A673 (cell line): ENCODE measurements at places on chromosomes 5 and 9. TPM values are rescaled to one million over a fixed set of nuclear protein-coding genes. Genes with fewer than 3 reads are reported as not detected.

Gene IRX1
- not detected in 2 replicates for total RNA-seq

- DNase-seq = no peak
Measured at GRCh38 chr5:134833340-134834032, 12.3 kb upstream of the C5orf24 start.

DNA sequence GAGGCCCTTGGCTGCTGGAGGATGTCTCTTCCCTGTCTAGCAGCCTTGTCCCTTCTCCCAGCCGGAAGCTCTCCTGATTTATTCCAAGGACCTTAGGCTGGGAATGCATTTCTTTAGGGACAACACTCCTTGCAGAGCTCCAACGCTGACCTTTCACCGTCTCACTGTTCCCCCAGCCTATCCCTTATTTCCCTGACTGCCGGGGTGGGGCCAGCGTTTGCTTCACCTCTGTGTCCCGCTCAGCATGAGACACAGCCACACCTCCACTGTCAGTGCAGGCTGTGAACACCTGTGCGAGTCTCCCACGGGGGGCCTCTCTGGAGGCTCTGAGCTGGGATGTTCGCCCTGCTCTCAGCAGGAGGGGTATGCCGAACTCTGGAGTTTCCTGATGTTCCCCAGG lies 106.2 kb upstream of the FCN2 start:
- DNase-seq = no peak

DNA sequence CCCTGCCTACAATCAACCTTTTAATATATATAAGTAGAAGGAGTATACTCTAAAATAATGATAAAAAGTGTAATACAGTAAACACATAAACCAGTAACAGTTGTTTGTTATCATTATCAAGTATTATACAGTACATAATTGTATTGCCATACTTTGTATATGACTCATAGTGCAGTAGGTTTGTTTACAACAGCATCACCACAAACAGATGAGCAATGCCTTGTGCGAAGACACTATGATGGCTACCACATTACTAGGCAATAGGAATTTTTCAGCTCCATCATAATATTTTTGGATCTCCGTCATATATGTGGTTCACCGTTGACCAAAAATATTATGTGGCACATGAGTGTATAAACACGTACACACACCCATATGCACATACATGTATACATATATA lies 69.7 kb upstream of the APC start:
- DNase-seq = no peak

DNA sequence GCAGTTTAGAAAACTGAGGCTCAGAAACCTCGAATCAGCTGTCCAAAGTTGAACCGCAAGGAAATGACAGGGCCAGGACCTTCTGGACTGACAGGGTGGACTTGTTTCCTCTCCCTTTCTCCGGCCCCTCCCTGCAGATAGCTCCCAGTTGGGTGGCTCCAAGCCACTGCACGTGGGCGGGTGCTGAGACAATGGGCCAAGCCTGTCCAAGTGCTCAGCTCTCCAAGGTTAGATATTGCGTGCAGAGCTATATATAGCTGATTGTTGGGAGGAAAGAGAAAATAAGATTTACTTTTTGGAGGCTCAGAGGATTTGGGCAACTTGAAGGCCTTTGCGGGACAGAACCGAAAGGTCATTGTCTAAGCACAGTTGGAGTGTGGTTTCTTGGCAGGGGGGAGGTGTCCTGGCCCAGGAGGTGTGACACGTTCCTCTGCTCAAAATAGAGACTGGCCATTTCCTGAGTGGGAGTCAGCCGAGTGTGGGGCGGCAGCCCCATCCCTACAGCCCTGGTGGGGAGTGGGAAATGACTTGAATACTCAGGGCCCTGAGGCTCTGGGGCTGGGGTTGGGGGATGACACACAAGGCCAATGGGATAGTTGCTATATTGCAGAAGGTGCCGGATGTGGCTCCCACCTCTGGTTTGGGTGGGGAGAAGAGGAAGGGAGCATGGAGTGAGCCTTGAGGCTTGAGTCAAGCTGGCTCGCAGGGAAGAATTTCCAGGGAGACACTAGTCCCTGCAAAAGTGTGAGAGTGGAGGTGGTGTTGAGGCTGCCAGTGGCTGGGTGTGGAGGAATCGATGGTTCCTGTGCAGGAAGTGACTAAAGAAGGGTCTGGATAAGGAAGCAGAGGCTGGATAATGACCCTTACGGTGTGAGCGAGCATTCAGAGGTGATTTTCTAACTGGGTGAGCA lies 44.4 kb upstream of the SMAD5 start:
- DNase-seq = no peak
